ENCODE measurements at places on chromosomes 5 and 9. TPM values are rescaled to one million over a fixed set of nuclear protein-coding genes. Genes with fewer than 3 reads are reported as not detected.
A peak's percentile ranks its signal among the peaks of the same experiment; 100 is the strongest.

- no peak for DNase-seq
These were observed 32.5 kb downstream of the FAM169A start for GRCh38 chr5:74833537-74834266.

- DNase-seq: no peak
These were observed 72.2 kb downstream of the PIP5K1B start for GRCh38 chr9:68777070-68777763.

FBXO4 gene
- total RNA-seq: 16.1 TPM

DNA sequence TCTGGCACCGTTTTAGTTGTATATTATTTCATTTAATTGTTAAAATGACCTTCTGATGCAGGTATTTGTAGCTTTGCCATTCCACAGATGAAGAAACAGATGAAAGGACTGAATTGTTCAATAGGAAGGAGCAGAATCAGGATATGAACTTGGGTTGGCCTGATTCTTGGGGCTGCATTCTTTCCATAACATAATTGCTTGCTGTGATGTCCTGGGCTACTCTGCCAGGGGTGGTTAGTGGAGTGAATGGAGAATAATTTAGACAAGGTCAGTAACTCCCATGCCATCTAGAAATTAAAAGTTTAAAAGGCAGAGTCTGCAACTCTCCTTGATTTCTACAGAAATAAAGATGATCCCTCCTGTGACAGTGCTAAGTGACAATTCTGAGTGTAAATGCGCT is 15.9 kb downstream of the TLR4 start:
- DNase-seq: no peak

- DNase-seq: peak; percentile 43
These were observed 148.3 kb downstream of the GAPVD1 start for GRCh38 chr9:125409637-125410521.

DNA sequence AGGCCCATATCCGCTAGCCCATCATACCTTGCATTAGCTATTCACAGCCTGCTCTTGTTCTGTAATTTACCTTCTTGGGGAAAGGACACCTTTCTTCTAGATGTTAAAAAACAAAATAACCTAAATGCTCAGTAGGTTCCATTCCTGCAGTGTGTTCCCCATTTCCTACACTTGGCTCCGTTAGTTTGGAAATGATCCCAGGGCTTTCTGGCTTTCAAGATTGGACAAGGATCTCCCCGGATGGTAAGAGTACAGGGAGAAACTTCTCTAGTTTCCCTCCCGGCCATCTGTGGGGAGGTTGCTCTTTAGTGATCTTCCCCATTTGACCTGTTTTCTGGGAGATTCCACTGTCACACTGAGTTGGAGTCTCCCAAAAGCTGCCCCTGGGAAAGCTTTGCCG is 27.3 kb upstream of the STC2 start:
- no peak for DNase-seq

- no peak for DNase-seq
These were observed 3.2 kb downstream of the ADAMTSL1 start for GRCh38 chr9:18477121-18477660.

- DNase-seq: peak; percentile 7
These were observed 14.6 kb downstream of the KIF4B start for GRCh38 chr5:155027993-155028629.

HK3 gene
- total RNA-seq: not detected

GRCh38 chr5:148849461-148849860 is 23.1 kb downstream of the ADRB2 start:
- DNase-seq: no peak

DNA sequence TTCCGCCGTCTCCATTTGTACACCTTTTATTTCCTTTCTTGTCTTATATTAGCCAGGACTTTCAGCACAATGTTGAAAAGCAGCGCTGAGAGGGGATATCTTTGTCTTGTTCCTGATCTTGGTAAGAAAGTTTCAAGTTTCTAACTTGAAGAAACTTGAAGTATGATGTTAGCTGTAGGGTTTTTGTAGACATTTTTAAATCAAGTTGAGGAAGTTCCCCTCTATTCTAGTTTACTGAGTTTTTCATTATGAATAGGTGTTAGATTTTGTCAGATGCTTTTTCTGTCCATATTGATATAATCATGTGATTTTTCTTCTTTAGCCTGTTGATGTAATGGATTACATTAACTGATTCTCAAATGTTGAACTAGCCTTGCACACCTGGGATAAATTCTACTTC is 425.7 kb downstream of the PIK3R1 start:
- DNase-seq: no peak

GRCh38 chr9:82382887-82383616 is 394.5 kb downstream of the SPATA31D1 start:
- DNase-seq: no peak

GFI1B gene
- not detected for total RNA-seq

- DNase-seq: no peak
These were observed 103.2 kb upstream of the BASP1 start for GRCh38 chr5:17114233-17114632.

FANCG gene
- 118 TPM for total RNA-seq

DNA sequence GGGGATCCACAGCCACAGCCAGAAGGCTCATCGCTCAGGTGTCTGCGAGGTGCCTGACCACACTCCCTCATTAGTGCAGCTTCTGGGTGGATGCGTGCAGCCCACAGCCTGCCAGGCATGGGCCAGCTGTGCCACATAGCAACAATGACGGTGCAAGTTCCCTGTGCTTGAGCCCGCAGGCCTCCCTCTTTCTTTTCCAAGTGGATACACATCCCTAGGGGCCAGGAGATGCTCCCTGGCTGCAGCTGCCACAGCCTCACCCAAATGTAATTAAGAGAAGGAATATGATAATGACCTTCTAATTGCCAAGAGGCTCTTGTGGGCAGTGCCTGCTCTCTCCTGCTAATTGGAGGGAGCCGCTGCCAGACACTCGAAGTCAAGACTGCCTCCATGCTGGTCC is 116.0 kb upstream of the PPP1R26 start:
- DNase-seq: no peak

ACTL7B gene
- total RNA-seq: not detected

DNA sequence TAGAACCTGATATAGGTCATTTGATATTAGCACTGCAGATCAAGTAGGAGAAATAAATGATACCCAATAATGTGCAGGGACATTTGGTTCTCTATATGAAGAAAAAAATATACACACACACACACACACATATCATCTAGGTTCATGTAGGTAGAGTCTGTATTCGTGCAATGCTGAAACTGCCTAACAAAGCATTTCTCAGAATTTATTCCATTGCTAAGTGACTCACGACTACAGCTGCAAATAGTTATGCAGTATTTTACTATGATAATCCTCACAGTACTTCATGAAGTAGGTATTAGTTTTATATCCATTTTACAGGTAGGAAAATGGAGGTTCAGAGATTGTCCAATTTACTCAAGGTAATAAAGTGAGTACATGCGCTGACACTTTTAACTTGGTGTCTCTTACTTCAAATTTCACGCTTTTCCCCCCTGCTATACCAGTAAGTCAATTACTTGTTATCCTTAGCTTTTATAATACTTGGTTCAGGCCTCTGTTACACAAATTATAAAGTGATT is 2.4 kb downstream of the GIN1 start:
- DNase-seq: no peak

DNA sequence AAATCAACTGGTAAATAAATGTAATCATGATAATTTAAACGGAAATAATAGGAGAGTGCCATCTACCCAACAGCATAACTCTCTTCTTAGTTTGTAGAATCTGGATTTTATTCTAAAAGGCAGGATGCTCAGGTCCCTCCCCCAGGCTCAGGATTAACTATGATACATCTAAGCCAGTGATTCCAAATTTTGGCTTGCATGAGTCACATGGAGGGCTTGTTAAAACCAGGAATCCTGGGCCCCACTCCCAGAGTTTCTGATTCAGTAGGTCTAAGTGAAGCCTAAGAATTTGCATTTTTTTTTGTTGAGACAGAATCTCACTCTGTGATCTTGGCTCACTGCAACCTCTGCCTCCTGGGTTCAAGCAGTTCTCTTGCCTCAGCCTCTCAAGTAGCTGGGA is 62.3 kb upstream of the ZFR start:
- no peak for DNase-seq

CCNO gene
- not detected for total RNA-seq

DNA sequence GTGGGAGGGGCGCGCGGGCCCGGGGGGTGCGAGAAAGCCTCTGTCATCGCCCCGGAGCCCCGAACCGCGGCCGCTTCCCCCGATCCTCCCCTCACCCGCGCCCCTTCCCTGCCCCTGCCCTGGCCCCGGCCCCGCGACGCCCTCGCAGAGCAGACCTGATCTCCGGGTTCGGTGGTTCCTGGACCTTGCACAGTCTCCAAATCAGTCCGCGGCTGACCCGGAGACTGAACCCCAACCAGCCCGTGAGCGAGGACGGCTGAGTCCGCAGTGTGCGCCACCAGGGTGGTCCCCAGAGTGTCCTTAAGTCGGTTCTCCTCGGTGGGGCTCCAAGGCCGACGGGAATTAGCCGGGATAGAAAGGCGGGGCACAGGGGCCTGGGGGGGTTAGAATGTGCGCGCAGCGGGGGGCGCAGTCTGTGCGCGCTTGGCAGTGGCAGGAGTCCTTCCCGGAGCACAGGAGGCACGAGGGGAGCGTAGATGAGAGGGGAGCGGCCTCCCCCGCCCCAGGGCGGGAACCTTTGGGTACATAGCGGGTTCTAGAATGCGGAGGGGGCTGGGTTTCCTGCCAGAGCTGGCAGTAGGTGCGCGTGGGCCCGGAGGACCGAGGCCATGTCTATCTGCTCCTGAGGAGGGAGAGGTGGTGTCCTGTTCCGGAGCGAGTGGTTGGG is 779 bp downstream of the PKN3 start:
- no peak for DNase-seq

KYAT1 gene
- 29.6 TPM for total RNA-seq

GRCh38 chr9:137380606-137381005 is 42.4 kb downstream of the EXD3 start:
- no peak for DNase-seq

LCN1 gene
- total RNA-seq: 0.29 TPM
